Melanocyte of skin (primary cell): ENCODE measurements at places on chromosomes 3 and 15. TPM values are rescaled to one million over a fixed set of nuclear protein-coding genes. Genes with fewer than 3 reads are reported as not detected.

The GOLGA6L2 gene
- total RNA-seq, result not detected in 2 replicates

The LYSMD2 gene
- total RNA-seq, result 19.3 and 24.2 TPM in 2 replicates

The C3orf33 gene
- 3.3 and 6.8 TPM in 2 replicates for total RNA-seq

The KNSTRN gene
- 34.9 and 36.1 TPM in 2 replicates for total RNA-seq

The MUSTN1 gene
- total RNA-seq, result 0.33 TPM in 1 of 2 replicates, not detected in the other

The P3H2 gene
- under 0.01 TPM in 2 replicates for total RNA-seq

The RBM6 gene
- total RNA-seq, result 45.3 and 53.1 TPM in 2 replicates

The SLC12A8 gene
- under 0.01 and 0.36 TPM in 2 replicates for total RNA-seq

The ACKR4 gene
- 1.1 and 1.7 TPM in 2 replicates for total RNA-seq

The CDC25A gene
- 26.7 and 30.6 TPM in 2 replicates for total RNA-seq

The ISLR gene
- total RNA-seq, result not detected in 2 replicates

The CFAP91 gene
- 0.36 and 0.69 TPM in 2 replicates for total RNA-seq

The IL17RD gene
- 0.33 and 1.2 TPM in 2 replicates for total RNA-seq

The PSMD6 gene
- 92.2 and 117 TPM in 2 replicates for total RNA-seq

The GHSR gene
- not detected in 2 replicates for total RNA-seq

The DISP2 gene
- 0.15 and 0.33 TPM in 2 replicates for total RNA-seq

The TIMP4 gene
- total RNA-seq, result 1.4 and 2.2 TPM in 2 replicates

The SGO1 gene
- 16.0 and 17.9 TPM in 2 replicates for total RNA-seq

The CCR8 gene
- total RNA-seq, result not detected in 2 replicates

The IL5RA gene
- under 0.01 TPM in 1 of 2 replicates, not detected in the other for total RNA-seq

The ESYT3 gene
- 0.34 and 0.36 TPM in 2 replicates for total RNA-seq

The ZNF662 gene
- total RNA-seq, result 0.31 and 0.33 TPM in 2 replicates

The MEX3B gene
- 1.3 and 2.0 TPM in 2 replicates for total RNA-seq

The ATP10A gene
- 94.6 and 101 TPM in 2 replicates for total RNA-seq

The AGBL1 gene
- total RNA-seq, result 1.1 TPM in 1 of 2 replicates, not detected in the other

The CDCP1 gene
- total RNA-seq, result 2.9 and 3.1 TPM in 2 replicates
